ENCODE measurements at places on chromosomes 2 and 18.

DNA sequence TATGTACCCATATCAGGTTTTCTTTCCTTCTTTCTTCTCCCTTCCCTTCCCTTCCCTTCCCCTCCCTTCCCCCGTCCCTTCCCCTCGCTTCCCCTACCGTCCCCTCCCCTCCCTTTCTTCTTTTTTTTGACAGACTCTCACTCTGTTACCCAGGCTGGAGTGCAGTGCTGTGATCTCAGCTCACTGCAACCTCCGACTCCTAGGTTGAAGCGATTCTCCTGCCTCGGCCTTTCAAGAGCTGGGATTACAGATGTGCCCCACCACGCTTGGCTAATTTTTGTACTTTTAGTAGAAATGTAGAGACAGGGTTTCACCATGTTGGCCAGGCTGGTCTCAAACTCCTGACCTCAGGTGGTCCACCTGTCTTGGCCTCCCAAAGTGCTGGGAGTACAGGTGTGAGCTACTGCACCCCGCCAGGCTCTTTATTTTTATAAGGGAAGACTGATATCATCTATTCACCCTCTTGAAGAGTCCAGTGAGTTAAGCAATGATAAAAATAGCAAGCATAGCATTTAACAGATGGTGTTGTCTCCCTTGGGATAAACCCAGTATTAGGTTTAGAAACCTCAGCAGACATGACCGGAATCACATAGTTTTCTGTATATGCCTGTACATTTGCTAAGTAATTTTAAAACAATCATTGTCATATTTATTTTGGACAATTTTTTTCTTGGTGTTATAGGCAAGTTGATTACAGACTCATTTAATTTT, 888.4 kb downstream of the TRIB2 start:
- DNase-seq, result no peak

DNA sequence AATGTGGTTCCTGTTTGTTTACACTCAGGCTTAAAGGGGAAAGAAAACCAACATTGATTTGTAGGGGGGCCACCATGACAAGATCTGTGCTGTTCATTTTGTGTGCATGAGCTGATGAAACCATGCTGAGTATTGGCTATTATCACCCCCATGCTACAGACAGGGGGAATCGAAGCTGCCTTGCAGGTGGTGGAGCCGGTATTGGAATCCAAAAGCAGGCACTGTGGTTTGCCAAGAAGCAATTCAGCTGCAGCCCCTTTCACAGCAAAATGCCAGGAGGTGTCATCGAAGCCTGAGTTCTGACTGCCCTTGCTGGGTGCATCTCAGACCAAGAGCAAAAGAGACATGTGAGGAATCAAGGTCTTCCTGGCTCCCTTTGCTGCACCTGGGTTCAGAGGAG, 221.9 kb downstream of the UXS1 start:
- no peak for DNase-seq

GRCh38 chr2:12514631-12515437, 201.9 kb upstream of the TRIB2 start:
- no peak for DNase-seq

- DNase-seq, result no peak
Observed at GRCh38 chr18:35005963-35006577, 35.1 kb upstream of the MAPRE2 start.

DNA sequence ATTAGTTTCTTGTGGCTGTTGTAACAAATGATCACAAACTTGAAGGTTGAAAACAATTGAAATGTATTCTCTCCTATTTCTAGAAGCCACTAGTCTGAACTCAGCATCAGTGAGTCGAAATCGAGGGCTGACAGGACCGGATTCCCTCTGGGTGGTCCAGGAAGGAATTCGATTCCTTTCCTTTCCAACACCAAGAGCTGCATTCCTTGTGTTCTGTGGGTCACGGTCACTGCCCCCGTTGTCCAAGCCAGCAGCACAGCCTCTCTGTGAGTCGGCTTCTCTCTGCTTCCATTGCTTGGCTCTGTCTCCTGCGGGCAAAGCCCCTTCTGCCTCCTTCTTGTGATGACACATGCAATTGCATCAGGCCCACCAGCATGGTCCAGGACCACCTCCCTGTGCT, 67.3 kb downstream of the SMIM21 start:
- DNase-seq, result no peak

- no peak for DNase-seq
Observed at GRCh38 chr2:64052463-64053241, 33.4 kb upstream of the VPS54 start.

DNA sequence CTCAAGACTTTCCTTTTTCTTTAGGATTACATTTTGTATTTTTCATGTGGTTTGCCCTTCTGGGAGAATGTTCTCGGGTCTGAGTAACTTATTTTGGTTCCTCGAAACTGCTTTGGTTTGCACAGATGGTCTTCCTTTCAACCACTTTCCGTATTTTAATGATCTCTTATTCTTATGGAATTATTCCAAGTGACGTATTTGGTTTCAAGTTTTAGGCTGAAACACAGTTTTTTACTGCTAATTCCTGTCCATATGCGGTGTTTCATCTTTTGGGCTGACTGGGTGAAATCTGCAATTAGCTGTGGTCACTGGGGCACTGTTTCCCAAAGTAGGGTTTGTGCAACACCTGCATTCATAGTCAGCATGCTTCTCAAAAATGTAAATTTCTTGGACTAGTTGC, 122.7 kb downstream of the CAPN13 start:
- DNase-seq, result no peak

DNA sequence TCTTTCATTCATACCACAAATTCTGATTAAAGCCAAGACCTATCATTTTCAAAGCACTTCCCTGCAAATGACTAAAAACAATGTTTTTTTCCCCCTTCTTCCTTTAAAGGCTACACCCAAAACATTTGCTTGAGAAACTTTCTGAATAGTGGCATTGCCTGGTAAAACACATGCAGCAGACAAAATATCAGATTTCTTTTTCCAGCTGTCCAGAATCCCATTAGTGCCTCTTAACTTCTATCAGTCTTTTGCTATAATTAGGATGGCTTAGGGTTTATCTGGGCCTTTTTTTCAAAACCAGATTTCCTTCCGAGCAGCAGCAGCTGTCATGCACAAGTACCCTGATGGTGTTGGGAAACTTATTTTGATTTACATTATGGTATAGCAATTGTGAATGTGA, 50.6 kb downstream of the ALPK2 start:
- DNase-seq, result no peak

DNA sequence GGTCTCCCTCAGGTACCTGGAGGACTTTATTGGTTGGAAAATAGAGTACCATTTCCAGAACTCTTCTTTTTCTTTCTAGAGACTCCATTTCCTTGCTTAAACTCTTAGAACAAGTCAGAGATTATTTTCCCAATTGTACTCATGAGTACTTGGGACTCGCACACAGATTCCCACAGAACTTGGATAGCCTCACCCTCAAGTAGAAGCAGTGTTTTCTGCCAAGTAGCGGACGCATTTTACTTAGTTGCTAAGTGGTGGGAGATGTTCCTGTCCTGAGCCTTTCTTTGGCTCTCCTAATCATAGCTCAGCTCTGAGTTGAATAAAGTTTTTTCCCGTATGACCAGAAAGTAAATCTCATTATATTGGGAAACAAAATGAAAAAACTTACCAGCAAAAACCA, 17.2 kb downstream of the SLC30A3 start:
- DNase-seq, result no peak

DNA sequence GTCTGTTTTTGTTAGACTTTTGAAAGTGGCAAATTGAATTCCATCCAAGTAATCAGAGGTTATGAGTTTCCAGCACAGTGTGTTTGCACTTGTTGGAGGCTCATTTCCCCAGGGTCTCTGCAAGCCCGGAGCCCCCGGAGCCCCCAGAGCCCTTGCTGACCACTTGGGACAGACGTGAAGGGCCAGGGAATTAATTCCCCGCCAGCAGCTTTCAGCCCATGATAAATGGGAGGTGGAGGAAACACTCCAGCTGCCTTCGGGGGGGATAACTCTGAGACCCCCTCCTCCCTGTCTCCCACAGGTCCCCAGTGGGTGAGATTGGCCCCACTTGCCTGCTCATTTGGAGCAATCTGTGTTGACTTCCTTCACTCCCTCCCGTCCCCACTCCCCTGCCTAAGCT, 79.2 kb downstream of the KLHL29 start:
- DNase-seq, result peak; percentile 57

DNA sequence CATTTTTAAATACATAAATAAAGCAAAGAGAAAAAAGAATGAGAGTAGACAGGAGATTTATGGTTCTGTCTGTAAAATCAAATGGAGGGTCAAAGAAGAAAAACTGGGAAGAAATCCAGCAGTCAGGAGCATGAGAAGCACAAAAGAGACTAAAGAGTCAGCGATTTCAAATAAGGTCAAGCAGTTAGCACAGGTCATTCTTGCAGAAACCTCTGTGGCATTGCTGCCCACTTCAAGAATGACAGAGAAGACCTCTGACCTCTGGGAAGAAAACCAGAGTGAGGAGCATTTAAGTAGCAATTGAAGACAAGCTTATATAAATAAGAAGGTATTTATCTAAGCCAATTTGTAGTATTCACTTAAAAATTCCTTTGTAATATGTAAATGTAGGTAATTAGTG, 172.0 kb upstream of the SPOPL start:
- no peak for DNase-seq

DNA sequence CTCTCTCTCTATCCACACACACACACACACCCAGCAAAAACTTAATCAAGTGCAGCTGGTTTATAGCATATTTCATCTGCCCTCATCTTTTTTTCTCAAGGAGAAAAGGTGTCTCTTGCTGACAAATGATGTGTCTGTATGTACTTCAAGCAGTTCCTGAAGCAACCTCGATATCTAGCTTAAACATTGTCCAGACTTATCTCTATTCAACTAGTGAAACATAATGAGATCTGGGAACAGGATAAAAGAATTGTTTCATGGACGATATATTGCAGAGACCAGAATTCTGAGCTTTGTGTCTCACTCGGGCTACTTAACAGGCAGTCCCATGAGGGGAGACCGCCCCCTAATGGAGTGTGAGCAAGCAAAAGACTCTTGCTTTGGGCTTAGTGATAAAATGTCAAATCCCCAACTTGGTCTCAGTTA, 929.2 kb upstream of the SOX11 start:
- DNase-seq, result no peak

DNA sequence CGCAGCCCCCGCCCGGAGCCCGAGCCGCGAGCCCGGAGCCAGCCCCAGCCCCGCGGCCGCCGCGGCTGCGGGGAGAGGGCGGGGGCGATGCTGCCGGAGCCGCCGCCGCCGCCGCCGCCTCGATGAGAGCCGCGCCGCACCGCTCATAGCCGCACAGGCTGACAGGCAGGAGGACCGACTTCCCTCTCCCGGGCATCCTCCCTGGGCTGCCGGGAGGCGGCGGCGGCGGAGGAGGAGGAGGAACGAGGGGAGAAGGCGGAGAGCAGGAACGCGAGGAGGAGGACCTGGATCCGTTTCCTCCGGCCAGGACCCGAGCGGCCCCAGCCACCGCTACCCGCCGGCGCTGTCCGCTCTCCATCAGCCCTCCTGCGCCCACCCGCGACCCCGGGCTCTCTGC, 370 bp downstream of the KLHL29 start:
- no peak for DNase-seq

Measured in suprapubic skin (tissue), 4 donors.